Motor neuron (in vitro differentiated cells): ENCODE measurements at places on chromosomes 2 and 18. TPM values are rescaled to one million over a fixed set of nuclear protein-coding genes. Genes with fewer than 3 reads are reported as not detected.

DNA sequence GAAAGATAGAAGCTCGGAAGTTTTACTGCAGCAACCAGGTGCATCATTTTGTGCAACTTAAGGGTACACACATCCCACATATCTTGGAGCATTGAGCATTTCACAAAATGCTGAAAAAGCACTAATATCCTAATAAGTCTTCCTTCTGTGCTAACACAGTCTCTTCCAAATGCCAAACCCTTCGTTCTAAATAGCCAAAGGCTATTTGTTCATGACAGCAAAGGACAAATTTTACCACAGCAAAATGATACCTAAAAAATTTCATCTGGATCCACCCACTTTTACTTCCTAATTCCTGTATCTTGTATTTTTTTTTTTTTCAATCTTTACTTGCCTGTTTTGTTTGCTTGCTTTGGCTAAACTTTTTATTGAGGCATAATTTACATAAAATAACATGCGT, 435.0 kb downstream of the RND3 start:
- no peak for ATAC-seq

GRCh38 chr2:9488583-9489547, 14.5 kb downstream of the IAH1 start:
- ATAC-seq, result peak; percentile 58

- ATAC-seq, result no peak
These were observed 26.3 kb downstream of the ATP8B1 start for GRCh38 chr18:57776767-57777166.

DNA sequence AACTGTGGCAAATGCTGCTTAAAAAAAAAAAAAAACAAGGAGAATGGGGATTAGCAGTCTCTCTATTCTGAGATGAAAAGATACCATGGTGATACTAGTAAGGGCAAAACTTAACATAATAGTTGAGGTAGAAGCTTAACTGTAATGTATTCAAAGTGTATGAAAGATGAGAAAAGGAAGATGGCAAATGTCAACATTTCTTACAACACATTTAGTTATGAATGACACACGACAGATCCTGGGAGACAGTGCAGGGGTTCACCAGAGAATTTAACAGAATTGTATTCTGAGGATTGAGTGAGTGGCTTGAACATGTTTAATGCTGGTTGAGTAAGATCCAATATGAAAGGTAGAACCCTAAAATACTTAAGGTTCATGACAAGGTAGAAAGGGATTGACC, 52.7 kb downstream of the CUL3 start:
- ATAC-seq, result no peak

- ATAC-seq, result no peak
These were observed 2.5 kb upstream of the OSR1 start for GRCh38 chr2:19360966-19361321.

DNA sequence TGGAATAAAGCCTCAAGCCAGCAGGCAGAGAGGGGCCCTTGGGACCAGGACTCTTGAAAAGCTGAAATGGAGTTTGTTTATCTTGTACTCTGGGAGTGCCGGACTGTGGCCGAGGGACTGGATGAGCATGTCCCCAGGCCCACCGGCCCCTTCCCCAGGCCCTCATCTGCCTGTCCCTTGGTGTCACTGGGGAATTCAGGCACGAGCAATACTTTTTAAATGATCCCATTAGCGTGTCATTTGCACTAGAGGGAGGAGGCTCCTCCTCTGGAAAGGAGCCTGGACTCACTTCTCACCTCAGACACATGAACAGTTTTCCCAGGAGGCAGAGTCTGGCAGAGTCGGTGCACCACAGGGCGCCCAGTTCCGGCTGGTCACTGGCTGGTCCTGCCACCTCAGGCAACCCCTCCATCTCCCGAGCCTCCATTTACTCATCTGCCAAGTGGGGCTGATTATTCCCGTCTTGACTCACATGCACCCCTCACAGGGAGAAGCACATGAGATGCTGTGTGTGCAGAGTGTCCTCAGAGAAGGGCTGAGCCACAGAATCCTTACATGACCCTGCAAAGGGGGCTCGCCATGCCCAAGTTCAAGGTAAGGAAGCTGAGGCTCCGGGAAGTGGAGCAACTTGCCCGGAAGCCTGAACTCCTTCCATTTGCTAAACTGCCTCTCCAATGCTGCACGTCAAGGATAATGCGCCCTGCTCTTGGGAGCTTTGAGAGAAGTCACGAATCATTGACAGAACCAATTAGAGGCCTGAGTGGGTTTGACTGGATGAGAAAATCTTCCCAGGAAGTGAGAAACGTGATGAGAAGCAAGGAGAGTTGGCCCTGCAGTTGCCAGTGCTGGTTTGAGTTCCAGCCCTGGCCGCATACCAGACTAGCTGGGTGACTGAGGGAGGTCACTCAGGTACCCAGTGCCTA, 26.7 kb downstream of the CIB4 start:
- no peak for ATAC-seq

GRCh38 chr2:47072018-47072691, 83.0 kb downstream of the STPG4 start:
- peak; percentile 91 for ATAC-seq

DNA sequence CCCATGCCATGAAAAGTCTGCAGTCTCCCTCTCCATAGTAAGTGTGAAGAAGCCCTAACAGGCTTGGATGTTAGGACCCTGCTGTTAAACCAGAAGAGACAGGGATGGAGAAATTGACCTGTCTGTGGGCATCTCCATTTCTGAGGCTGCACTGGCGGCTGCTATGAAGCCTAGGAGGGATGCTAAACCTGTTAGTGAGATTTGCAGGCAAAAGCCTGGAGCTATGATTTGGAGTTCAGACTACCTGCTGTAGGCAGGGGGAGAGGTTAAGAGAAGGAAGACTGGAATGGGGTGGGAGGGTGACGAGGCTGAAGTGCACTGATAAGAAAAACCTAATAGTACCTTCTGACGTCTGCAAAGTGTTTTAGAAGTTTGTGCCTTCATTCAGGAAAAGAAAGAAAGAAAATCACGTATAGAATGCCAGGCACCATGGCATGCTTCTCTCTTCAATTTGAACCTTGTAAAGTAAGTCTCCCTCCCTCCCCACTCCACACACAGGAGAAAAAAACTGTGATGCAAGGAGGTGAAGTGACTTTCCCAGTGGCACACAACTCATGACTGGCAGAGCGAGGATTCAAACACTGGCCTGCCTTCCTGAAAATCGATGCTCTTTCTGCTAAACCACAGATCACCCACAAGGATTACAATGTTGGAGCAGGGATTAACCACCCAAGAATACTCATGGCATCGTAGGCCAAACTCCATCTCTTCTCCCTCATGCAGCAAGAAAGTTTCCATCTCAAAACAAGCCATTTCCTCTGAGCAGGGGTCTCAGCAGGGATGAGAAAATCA, 98.5 kb upstream of the PKDCC start:
- ATAC-seq, result no peak

DNA sequence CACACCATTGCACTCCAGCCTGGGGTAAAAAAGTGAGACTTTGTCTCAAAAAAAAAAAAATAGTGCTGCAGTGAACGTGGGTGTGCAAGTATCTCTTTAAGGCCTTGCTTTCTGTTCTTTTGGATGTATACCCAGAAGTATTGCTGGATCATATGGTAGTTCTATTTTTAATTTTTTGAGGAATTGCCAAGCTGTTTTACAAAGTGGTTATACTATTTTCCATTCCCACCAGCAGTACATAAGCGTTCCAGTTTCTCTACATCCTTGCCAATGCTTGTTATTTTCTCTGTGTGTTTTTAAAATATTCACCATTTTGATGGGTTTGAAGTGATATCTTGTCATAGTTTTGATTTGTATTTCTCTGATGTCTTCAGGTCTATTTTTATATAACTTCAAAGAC, 13.1 kb downstream of the ARMC9 start:
- ATAC-seq, result no peak

SLC4A5 gene
- 3.3 and 4.6 TPM in 2 replicates for total RNA-seq

ANKRD29 gene
- total RNA-seq, result 5.2 and 6.0 TPM in 2 replicates

CAVIN2 gene
- total RNA-seq, result 0.19 TPM in 1 of 2 replicates, not detected in the other

EML6 gene
- 18.4 and 19.0 TPM in 2 replicates for total RNA-seq

PSMA8 gene
- not detected in 2 replicates for total RNA-seq

CDH7 gene
- 0.03 and 0.08 TPM in 2 replicates for total RNA-seq

FOXI3 gene
- 0.15 and 0.19 TPM in 2 replicates for total RNA-seq
